GM23338 (cell line): ENCODE measurements at places on chromosomes 4 and X. TPM values are rescaled to one million over a fixed set of nuclear protein-coding genes. Genes with fewer than 3 reads are reported as not detected.

- no peak for DNase-seq
Measured at GRCh38 chrX:135944486-135944885, 29.3 kb downstream of the MMGT1 start.

DNA sequence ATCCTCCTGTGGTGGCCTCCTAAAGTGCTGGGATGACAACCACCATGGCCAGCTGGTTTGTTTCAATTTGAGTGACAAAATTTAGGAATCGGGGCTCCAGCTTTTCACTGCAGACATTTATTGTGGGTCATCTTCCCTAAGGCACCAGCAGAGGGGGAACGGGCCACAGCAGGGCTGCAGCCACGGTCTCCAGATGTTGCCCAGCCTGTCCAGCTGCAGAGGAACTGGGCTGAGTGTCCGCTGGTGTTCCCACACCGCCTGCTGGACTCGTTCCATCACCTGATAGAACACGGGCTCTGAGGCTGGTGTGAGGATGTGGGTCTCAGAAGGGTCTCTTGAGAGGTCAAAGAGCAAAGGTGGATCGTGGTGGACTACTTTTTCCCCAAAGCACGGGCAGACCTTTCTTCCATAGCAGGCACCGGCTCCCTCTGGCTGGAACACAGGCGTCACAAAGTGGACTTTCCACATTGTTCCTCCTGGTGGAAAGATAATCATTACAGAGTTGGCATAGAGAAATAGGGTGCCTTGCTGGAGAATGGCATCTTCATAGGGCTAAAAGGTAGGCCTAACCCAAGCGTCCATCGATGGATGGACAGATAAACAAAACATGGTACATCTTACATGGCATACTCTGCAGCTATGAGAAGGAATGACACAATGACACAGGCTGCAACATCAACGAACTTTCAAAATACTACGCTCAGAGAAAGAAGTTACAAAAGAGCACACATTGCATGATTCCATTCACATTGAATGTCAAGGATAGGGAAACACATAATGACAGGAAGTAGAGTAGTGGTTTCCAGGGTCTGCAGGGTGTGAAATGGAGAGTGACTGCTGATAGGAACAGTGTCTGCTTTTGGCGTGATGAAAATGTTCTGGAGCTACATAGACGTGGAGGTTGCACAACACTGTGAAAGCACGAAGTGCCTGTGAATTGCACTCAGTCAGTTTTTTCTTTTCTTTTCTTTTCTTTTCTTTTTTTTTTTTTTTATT, 5.9 kb upstream of the ARSD start:
- DNase-seq: no peak

DNA sequence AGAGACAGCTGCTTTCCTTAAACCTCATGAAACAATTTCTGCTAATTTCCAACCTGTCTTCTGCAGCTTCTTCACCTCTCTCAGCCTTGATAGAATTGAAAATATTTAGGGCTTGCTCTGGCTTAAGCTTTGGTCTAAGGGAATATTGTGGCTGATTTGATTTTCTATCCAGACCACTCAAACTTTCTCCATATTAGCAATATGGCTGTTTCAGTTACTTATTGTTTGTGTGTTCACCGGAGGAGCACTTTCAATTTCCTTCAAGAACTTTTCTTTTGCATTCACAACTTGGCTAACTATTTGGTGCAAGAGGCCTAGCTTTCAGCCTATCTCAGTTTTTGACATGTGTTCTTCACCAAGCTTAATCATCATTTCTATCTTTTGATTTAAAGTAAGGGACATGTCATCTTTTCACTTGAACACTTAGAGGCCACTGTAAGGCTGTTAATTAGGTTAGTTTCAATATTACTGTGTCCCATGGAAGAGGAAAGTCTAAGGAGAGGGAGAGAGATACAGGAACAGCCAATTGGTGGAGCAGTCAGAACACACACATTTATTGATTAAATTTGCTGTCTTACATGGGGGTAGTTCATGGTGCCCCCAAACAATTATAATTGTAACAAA, 213.2 kb downstream of the RASL11B start:
- no peak for DNase-seq

- DNase-seq: no peak
Measured at GRCh38 chrX:24536551-24536950, 71.5 kb downstream of the PDK3 start.

MAP3K15 gene
- 1.4 and 3.1 TPM in 2 replicates for total RNA-seq

PRSS12 gene
- total RNA-seq: 7.5 and 12.9 TPM in 2 replicates

SNCA gene
- 13.0 and 15.6 TPM in 2 replicates for total RNA-seq

NKX6-1 gene
- 0.07 TPM in 1 of 2 replicates, not detected in the other for total RNA-seq
